Naive thymus-derived CD4-positive, alpha-beta T cell (primary cell): ENCODE measurements at places on chromosomes 5 and 9.

DNA sequence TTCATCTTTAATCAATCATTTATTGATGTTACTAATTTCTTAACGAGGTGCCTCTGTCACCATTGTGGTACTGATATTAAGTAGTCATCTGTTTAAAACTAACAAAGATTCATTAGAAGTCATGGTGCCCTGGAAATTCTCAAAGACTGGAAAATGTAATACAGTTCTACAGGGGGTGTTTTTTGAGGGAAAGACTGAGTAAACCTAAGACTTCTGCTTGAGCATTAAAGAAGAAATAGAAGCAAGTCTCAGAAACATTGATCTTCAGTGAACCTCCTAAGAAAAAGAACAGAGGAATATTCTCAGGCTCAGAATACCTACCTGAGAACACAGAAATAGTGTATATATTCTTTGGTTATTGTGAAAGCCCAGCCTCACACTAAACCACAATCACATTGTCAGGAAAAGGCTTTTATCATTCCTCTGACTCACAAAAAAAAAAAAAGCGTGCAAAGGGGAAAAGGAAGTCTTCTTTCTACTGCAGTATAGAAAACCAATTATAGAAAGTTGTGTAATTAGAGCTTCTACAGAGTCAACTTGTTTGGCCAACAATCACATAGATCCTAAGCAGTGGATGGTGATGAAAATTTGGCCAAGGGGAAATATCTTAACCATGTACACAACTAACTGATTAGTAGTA is 60.8 kb downstream of the HINT1 start:
- DNase-seq = no peak

GRCh38 chr5:79005936-79006631 is 21.0 kb upstream of the ARSB start:
- no peak for DNase-seq

DNA sequence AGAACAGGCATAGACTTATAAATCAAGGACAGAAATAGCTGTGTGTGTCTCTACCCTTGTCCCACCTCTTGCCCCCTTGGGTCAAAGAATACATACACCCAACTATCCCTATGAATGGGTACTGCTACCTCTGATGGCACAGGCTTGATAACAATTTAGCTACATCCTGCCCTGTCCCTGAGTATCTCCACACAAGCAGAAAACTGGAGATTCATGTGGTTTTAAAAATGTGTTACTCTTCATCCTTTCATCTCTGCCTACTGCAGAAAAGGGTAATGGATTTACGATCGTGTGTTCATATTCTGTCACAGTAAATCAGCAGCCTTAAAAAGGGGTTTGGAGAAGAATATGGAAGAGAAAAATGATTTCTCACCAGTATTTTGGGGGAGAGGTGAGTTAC is 49.2 kb upstream of the NREP start:
- DNase-seq = no peak

DNA sequence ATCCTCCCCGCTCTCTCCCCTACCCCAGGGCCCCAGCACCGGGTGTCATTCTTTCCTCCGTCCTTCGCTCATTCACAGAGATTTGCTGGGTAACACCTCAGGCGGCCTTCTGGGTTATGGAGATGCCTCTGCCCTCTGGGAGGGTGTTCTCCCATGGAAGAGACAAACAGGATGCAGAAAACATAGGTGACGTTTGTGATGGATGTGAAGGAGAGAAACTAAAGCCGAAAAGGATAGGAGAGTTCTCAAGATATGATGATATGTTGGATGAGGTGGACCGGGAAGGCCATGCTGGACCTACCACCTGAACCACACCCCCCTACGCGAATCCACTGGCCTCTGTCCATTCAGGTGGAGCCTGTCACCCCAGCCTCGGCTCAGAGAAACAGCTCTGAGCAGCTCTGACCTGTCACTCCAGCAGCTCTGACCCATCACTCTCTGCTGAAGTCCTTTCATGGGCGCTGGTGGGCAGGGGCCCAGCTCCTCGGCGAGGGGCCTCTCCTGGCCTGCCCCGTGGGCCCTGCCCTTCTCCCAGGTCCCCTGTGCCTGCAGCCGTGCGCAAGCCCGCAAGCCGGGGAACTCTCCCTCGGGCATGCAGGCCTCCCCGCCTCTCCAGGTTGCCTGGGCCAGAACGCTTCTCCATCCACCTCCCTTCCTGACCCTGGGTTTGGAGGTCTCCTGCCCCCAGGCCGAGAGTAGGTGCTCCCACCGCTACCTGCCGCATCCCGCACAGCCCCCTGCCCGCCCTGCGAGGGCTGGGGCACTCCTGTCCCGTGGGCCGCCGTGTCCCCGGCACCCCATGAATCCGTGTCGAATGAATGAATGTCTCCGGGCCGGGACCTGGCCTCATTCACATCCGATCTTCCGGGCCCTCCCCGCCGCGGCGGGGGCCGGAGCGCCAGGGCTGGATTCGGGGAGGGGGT is 717 bp upstream of the NCS1 start:
- DNase-seq = no peak

DNA sequence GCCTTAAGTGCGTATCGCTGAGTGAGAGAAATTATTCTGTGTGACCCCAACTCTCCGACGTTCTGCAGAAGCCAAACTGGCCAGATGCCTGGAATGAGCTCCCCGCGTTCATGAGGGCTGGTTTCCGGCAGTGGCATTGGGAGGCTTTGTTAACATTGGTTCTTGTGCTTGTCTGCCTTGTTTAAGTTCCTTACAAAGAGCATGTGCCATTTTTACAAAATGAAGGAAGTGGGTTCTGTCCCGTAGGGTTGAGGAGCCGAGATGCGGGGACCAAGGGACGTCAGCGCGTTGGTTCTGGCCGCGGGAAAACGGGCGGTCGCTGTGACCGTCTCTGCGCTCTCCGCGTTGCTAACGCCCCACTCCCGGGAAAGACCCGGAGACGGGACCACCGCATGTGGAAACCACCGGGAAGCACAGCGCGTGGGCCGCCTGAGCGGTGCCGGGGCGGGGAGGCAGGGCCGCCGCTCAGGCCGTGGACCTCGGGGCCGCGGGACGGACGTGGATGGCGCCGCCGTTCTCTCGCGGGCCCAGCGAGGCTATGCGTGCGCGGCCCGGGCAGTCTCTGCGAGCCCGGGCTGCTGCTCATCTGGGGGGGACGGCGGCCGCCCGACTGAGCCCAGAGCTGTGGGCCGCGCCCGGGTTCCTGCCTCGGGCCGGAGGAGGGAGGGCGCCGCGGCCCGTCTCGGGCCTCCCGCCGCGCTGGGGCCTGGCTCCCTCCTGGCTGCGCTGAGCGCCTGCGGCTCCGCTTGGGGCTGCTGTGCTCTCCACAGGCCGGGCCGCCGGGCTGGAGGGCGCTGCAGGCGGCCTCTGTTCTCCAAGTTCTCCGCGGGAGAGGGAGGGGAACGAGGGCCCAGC is 13.4 kb downstream of the RABL6 start:
- no peak for DNase-seq

DNA sequence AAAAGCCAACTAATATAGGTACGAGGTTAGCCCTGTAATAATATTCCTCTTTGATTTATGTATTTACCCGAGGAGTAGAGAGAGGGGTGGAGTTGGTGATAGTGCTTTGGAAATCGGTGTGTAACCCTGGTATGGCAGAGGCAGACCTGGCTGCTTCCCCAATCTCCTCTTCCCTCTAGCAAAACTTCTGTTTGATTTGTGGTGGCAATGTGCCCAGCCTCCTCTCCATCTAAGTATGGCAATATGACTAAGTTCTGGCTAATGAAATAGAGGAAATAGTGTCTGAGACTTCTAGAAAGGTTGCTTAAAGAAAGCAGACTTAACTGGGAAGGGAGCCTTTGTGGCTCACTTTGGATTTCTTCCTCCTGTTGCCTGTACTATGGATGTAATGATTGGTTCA is 491.1 kb downstream of the ENC1 start:
- DNase-seq = no peak

DNA sequence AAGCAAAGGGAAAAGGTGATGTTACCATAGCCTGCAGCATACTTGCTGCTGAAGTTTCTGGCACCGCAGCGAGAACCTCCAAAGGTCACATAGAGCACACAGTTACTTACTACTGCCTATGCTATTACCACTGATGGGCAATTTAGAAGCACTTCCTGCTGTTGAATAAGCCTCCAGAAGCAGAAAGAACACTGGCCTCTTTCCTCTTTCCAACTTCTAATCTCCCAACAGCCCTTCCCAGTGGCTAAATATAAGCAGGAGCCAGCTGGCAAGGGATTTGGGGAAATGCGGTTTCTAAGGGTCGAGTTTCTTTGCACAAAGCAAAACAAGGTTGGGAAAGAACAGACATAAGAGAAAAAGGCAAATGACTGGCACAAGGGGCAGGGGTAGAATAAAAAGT is 669.2 kb upstream of the ACO1 start:
- no peak for DNase-seq

- DNase-seq = no peak
Observed at GRCh38 chr9:129841071-129841470, 5.8 kb downstream of the USP20 start.

DNA sequence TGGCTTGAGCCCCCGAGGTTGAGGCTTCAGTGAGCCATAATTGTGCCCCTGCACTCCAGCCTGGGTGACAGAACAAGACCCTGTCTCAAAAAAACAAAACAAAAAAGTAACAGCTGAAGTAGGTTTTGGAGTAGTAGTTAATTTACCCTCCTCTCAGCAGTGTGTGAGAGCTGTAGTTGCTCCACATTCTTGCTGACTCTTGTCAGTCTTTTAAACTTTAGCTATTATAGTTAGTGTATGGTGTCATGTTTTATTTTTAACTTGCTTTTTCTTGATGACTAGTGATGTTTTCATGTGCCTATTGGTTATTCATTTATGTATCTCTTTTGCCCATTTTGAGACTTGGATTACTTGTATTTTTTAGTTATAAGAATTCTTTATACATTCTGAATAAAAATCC is 52.9 kb upstream of the DHFR start:
- no peak for DNase-seq

GRCh38 chr9:130659699-130660248 is 4.6 kb upstream of the PRDM12 start:
- DNase-seq = no peak

- no peak for DNase-seq
Observed at GRCh38 chr5:5558638-5559527, 136.4 kb downstream of the ICE1 start.

GRCh38 chr9:38437193-38437823 is 13.1 kb upstream of the IGFBPL1 start:
- DNase-seq = no peak
